Calu3 (cell line): ENCODE measurements at places on chromosomes 6 and 20. TPM values are rescaled to one million over a fixed set of nuclear protein-coding genes. Genes with fewer than 3 reads are reported as not detected.
A peak's percentile ranks its signal among the peaks of the same experiment; 100 is the strongest.

DNA sequence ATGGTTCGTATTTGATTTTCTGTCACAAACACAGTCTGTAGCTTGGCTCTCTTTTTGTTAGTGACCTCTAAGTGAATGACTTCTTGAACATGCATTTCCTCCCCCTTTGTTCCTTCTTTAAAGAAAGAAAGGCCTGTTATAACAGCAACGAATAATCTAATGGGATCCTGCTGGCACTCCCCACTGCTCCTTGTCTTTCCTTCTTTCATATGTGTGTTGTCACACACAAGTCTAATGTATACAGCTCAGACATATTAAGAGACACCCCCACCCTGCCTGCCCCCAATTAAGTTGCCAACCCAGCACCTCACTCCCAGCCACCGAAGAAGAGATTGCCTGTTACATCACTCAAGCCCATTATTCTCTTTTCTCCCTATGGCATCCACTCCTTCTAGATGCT is 4.9 kb upstream of the SAMD5 start:
- DNase-seq, result no peak
- peaks cover 8% of the 10 kb centered on the region for H3K36me3 ChIP-seq
- no peaks in the 10 kb centered on the region for H3K27me3 ChIP-seq
- no peaks in the 10 kb centered on the region for H3K4me1 ChIP-seq
- no peak overlapping the region for H3K27ac ChIP-seq
- no peak overlapping the region for H3K4me3 ChIP-seq

GRCh38 chr20:19885939-19886660 is 128.0 kb downstream of the RIN2 start:
- H3K4me3 ChIP-seq, result peak overlapping the region; percentile 58
- peak; percentile 9 for DNase-seq
- H3K4me1 ChIP-seq, result peaks cover 35% of the 10 kb centered on the region
- H3K27me3 ChIP-seq, result no peaks in the 10 kb centered on the region
- H3K36me3 ChIP-seq, result peaks cover 14% of the 10 kb centered on the region

Gene CNPY3
- total RNA-seq, result 57.9 and 60.7 TPM in 2 replicates

Gene SAMD3
- not detected in 2 replicates for total RNA-seq

Gene CNBD2
- 5.0 and 5.6 TPM in 2 replicates for total RNA-seq

Gene LCA5
- total RNA-seq, result 13.9 and 18.3 TPM in 2 replicates
